ENCODE measurements at places on chromosomes 1 and 21. TPM values are rescaled to one million over a fixed set of nuclear protein-coding genes. Genes with fewer than 3 reads are reported as not detected.

Gene SPATA1
- not detected for total RNA-seq

Gene BLACAT1
- not detected for total RNA-seq

Gene ZNF697
- 7.8 TPM for total RNA-seq

Gene KPRP
- total RNA-seq = not detected

Gene PRRX1
- 41.2 TPM for total RNA-seq

Gene LCE2C
- not detected for total RNA-seq
